Right kidney (tissue), 9 donors: ENCODE measurements at places on chromosomes 5 and 9.

DNA sequence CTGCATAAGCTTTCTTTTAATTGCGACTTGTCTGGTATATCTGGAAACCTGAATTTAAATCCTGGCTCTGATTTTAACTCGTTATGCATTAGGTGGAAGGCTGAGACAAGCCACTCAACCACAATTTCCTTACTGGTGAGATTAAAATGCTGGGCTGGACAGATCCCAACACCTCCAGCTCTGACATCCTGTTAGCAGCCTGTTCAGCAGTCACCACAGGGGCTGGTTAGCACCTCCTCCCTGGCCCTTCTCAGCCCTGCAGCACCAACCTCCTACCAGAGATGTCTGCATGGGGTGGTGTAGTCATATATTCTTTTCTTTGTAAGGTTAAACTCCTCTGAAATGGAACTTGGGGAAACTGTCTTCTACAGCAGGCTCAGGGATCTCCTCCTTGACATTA lies 156.5 kb upstream of the NFIL3 start:
- no peak for DNase-seq

DNA sequence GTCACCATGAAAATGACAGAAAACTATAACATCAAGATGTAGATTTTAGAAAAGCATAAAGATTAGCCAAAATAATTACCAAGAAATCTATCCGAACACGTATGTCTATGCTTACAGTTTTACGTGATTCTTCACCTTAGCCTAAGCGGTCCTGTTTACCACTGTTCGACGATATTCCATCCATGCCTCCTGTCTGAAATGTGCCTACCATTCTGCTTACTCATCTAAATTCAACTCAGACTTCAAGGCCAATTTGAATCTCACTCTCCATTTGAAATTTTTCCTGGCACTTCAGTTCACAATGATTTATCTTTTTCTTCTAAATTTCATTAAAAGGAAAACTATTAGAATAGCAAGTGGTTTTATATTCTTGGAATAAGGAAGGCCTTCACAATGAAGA lies 15.4 kb downstream of the ZDHHC21 start:
- no peak for DNase-seq

DNA sequence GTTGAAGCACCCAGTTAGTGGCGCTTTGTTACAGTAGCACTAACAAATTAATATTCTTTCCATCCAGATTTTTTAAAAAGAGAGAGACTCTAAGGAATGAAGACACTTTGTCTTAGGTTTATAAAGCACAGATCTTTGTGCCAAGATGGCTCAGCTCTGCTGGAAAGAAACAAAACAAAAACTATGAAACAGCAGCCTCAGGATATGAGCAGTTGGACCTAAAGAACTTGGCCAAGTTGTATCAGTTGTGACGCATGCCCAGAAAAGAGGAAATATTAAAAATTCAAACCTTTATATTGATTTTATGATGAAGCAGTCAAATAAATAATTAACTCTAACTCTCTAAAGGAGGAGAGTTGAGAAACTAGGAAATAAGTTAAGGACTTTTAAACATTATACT lies 427.2 kb downstream of the SPOCK1 start:
- DNase-seq = no peak

DNA sequence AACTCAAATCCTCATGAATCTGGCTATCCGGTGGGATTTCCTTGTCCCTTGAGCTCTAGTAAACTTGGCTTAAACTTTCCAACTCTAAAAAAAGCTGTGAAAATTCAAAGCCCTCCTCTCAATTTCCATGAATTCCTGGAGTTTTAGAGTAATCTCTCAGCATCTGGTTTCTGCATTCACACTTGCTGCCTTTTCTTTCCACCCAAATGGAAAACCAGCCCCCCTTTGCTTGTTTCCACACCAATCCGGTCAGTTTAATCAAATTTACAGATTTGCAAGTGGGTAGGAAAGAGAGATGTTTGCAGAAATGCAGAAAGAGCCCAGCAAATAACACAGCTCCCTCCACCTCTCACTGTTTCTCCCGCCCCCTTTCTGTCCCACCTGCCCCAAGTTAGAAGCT lies 91.1 kb downstream of the ENC1 start:
- no peak for DNase-seq

DNA sequence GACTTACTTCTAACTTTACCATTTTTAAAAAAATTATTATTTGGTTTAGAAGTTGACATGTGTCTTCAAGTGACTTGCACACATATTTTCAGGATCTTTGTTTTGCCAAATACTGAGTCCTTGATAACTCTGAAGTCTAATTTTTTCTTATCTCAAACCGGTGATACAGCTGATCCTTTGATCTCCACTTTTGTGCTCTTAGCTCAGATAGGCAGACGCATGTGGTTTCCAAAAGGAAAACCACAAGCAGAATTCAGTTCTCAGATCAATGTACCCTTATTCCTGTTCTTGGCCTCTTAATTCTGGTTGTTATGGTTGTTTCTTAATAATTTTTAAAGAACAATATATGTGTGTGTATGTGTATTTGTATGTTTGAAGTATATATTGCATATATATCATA lies 238.3 kb upstream of the EDIL3 start:
- DNase-seq = no peak

GRCh38 chr9:1047591-1048230 lies 2.4 kb upstream of the DMRT2 start:
- peak; percentile 65 for DNase-seq

DNA sequence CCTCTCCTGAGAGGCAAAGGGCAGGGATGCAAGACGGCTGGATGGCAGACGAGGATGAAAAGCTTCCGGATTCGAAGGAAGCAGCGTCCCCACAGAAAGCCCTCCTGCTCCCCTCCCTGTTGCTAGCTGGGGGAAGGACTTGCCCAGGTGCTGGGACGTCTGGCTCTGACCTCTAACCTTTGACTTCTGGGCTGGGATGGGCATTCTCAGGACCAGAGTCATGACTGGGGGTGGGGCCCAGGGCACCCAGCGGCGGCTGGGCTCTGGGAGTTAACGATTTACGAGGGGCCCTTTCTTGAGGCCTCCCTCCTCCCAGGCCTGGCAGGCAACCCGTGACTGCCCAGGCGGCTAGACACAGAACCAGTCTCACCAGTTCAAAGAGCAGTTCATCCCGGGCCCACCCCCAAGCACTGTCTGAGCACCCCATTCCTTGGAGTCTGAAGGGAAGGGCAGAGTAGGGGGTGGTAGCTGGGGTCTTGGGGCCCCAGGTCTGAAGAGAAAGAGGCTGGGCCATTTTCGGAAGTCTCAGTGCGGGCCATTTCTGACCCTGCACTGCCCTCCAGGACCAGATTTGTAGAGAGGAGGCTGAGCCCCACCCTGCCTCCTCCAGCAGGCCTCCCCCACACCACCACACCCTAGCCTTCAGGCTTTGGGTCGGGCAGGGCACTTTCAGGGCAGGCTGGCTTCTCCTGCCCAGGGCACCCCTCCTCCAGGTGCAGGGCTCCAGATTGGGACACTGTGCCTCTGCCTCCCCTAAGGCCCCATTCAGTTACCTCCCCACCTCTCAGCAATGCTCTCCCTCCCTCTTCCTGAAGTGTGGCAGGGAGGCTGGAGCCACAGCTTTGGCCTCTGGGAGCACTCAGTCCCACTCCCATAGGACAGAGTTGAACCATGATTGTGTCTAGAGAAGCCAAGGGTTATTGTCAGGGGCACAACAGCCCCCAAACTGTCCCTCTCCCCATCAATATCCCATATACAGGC lies 5.0 kb upstream of the CXXC5 start:
- DNase-seq = peak; percentile 80

DNA sequence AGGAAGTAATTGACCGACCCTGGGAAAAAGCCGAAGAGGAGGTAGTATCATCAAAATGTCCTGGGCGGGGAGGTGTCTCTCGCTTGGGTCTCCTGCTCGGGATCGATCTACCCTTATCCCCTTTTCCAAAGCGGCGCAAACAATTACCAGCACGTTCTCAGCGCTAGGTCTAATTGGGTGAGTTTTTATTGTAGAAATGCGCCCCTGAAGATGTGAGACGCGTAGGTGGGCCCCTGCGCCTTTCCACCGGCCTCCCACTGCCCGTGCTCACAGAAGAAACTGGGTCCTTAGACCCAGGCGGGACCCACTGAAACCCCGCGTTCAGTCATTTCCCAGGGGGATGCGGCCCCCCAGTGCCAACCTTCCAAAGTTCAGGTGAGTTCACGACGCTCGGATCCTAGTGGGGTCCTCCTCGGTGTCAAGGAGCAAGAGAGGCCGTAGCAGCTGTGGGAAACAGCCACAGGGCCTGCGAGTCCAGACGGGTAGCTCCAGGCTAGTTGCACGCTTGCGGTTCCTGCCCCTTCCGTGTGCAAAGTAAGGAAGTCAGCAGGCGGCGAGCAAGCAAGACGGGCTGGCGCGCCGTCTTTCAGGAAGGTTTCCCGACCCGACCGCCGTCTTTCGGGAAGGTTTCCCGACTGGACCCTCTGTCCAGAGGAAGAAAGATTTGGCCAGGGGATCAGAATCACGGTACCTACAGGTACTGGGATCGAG lies 1.5 kb downstream of the SMIM32 start:
- no peak for DNase-seq

DNA sequence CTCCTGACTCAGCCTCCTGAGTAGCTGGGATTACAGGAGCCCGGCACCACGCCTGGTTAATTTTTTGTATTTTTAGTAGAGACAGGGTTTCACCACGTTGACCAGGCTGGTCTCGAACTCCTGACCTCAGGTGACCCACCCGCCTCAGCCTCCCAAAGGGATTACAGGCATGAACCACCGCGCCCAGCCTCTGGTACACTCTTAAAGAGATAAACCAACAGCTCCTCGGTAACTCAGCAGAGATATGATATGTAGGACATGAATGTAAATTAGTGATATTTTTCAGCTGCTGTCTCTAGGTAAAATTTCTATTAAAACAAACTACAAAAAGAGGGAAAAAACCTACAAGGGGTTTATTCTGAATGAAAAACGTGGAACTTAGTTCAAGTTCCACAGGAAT lies 42.8 kb upstream of the HK3 start:
- DNase-seq = no peak

DNA sequence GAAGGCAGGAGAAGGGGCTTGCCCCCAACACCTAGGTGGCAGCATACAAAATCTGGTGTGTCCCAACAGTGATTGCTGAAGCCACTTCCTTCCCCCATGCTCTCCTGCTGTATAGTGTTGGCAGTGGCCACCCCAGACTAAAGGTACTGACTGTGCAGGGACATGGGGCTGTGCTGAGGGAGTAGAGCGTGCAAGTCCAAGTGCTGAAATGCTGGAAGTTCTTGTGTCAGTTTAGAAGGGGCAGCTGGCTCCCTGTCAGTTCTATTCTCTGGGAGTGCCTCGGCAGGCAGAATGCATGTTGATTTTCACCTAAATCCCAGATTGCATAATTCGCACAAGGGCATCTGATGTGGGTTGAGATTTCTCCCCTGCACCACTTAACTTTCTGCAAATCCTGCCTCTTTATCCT lies 68.6 kb downstream of the GDNF start:
- DNase-seq = no peak

- no peak for DNase-seq
Measured at GRCh38 chr5:77885519-77885918, 109.4 kb upstream of the TBCA start.

DNA sequence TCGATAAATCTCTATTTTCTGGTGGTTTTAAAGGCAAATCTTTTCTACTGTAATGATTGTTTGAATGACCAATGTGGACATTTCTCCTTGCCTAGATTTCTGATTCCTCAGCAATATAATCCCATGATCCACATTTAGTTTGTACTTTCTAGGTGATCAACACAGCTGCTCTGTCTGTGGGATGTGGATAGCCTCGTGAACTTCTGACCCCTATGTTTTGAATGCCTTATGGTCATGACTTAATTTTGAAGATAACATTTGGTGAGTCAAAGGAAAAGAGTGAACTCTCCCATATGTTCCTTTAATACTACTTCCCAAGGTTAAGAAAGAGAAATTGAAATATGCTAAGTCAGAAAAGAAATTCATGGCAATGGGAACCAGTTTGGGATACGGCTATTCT lies 147.5 kb downstream of the CAVIN4 start:
- DNase-seq = no peak

GRCh38 chr9:104906441-104907277 lies 21.3 kb downstream of the ABCA1 start:
- DNase-seq = no peak

DNA sequence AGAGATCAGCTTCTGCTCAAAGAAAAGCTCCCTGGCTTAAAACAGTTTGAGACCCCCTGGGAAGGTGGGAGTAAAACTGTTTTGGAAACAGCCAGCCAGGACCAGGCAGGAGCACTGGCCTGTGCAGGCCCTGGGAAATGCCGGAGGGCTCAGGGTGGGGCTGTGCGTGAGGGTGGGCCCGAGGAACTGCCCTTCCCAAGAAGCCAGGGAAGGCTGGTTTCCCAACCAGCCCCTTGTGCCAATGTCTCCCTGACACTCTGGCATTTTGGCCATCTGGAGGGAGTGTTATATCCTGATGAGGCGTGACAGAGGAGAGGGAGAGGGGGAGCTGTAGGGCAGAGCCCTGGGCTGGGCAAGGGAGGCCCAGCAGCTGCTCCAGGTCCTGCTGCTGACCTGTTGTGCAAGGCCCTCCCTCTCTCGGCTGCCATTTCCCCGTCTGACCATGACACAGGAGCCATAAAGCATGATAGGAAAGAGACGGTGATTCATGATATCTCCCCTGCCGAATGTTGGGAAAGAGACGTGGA lies 16.1 kb downstream of the OLFML2A start:
- DNase-seq = peak; percentile 51

GRCh38 chr9:115668521-115668920 lies 485.1 kb upstream of the PAPPA start:
- DNase-seq = no peak

- no peak for DNase-seq
Measured at GRCh38 chr9:74275872-74276508, 221.1 kb upstream of the RORB start.

GRCh38 chr5:43045236-43045635 lies 5.1 kb upstream of the ANXA2R start:
- DNase-seq = no peak

GRCh38 chr9:32782476-32783167 lies 718 bp upstream of the TMEM215 start:
- DNase-seq = no peak

DNA sequence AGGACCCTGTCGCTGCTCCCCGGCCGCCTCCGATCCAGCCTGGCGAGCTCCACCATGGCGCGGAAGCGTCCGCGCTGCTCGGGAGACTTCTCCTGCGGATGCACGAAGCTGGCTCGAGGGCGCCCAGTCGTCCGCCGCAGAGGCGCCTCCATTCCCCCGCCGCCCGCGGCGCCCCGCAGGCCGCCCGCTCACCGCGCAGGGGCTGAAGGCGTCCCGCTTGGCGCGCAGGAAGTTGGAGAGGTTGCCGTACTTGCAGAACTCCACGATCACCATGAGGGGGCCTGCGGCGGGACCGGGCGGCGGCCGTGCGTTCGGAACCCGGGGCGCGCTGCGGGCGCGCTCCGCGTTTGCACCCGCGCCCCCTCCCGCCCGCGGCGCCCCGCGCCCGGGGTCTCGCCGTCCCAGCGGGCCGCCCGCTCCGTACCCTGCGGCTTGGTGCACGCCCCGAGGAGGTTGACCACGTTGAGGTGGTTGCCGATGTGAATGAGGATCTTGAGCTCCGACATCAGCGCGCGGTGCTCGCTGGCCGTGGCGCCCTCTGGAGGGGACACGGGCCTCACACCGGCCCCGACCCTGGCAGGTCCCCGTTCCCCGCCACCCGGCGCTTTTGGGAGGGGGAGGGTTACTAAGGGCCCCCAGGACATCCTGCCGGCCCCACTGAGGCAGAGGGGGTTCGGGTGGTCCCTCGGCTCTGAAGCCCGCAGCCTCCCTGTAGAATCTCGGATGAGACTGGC lies 27.7 kb upstream of the SCGB3A1 start:
- DNase-seq = peak; percentile 84
